Activated CD8-positive, alpha-beta memory T cell treated with anti-CD3 and anti-CD28 coated beads for 1 hour (primary cell): ENCODE measurements at places on chromosomes 5 and 9.

- DNase-seq = no peak
Measured at GRCh38 chr5:107365320-107366109, 305.2 kb downstream of the EFNA5 start.

DNA sequence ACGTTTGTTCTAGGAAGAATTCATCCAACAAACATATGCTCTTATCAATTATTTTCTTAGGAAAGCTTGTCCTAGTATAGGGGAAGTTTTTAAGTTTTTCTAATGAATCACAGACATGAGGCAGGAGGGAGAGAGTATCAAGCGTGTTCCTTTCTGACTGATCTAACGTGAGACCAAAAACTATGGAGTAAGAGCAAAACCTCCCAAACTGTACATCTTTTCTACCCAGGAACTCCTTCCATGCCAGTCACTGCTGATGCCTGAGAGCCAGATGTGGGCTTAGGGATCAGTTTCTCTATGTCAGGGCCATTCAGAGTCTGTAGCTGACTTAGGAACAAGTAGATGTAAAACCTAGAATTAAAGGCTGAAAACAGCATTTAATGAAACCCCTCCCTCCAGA lies 51.7 kb upstream of the NFIB start:
- DNase-seq = no peak

GRCh38 chr9:134992755-134993124 lies 75.0 kb upstream of the FCN1 start:
- no peak for DNase-seq

- no peak for DNase-seq
Measured at GRCh38 chr9:122806661-122807060, 6.7 kb downstream of the OR1K1 start.

DNA sequence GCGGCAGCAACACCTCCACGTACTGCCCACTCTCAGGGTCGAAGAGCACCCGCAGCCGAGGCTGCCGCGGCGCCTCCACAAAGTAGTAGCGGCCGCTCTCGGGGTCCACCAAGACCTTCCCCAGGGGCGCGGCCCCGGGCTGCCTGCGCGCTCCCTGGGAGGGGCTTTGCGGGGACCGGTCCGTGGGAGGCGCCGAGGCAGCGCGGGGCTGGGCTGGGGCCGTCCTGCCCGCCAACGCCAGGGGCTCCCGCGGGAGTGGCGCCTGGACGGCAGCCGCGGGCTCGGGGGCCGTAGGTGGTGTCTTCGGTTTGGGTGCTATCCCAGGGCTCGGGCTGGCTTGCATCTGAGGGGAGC lies 2.6 kb upstream of the MZB1 start:
- DNase-seq = no peak

GRCh38 chr5:123844873-123845272 lies 332.9 kb downstream of the CSNK1G3 start:
- DNase-seq = no peak

DNA sequence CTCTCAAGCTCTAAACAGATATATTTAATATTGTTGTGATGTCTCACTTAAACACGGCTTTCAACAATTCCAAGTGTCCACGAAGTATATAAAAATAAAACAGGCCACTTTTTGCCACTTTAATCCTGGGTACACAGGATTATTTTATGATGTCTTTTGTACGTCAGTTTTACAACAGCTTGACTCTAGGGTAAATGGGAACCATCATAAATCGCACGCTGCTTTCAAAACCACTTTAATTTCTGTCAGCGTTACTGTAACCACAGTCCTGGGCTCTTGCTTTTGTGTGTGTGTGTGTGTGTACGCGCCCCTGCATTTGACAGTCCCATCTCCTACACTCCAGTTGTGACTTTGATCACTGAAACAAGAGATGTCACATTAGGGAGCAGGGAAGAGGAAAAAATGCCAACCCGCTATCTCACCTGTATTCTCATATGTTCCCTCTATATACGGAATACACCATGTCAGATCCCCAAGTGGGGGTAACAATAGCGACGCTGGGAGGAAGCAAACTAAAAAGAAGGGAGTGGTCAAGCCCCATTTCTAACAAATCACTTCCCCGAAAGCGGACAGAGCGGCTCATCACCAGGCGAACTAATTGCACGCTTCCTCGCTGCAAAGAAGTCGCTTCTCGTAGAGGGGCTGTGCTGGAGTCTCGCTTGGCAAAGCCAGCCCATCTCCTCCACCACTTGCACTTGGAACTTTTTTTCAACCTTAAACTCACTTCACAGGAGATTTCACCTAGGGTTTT lies 1.2 kb downstream of the BNC2 start:
- no peak for DNase-seq

- no peak for DNase-seq
Measured at GRCh38 chr5:67731886-67732285, 483.7 kb upstream of the PIK3R1 start.

DNA sequence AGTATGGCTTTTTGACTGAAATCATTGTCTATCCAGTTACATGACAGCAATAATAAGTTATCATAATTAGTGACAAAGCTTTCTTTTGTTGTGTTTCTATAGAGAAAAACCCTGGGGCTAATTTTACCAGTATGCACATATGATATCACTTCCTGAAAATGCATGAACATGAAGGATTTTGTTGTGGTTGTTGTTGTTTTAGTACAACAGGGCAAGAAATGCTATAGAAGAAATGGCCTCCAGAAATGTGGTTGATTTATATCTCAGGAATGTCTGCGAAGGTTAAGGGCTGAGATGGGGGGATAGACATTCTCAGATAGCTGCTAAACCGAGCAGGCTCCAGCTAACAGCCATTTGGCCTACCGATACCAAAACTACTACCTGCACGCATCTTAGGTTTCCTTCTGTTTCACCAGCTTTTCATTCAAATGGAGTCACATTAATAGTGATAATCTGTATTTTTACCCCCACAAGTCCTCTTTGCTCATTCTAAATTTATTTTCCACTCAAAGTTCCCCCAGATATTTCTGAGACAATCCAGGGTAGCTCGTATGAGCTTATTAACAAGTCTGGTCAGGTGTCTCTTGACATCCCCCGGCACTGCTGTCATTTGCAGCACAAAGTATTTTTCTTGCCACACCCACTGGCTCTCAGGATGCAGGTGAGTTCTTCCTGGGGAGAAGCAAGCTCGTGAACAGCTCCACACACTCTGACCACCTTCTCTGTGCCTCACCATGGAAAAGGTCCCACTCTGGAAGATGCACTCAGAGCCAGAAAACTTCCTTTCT lies 232.4 kb upstream of the GAS1 start:
- no peak for DNase-seq

DNA sequence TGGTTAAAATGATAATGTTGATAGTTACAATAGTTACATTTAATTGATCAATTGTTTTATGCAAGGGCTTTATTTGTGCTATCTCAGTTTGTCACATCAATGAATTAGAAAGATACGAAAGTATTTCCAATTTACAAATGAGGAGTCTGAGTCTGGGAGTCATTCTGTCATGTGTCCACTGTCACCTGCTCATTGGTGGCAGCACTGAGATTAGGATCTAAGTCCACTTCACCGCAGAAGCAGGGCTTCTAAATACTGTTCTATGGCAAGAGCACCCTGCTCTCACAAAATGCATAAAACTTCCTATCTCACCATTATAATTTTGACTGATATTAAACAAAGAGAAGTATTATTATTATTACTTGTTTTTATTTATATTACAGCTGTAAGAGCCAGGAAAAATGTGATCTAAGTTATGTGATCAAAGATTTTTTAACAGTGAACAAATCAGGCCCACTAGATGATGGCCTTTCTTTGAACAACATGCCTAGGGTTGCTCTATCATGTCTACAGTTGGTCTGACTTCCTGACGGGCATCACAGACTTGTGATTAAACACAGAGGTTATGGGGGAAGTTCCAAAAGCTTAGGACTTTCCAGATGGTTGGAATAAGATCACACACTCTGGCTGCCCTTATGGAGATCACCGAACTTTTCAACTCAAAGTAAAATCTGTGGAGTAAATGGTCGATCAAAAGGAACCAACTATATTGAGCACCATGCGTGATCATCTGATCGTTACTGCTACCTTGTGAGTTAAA lies 15.1 kb downstream of the TLR4 start:
- DNase-seq = no peak
